ENCODE measurements at places on chromosomes 1 and 21.
A peak's percentile ranks its signal among the peaks of the same experiment; 100 is the strongest.

DNA sequence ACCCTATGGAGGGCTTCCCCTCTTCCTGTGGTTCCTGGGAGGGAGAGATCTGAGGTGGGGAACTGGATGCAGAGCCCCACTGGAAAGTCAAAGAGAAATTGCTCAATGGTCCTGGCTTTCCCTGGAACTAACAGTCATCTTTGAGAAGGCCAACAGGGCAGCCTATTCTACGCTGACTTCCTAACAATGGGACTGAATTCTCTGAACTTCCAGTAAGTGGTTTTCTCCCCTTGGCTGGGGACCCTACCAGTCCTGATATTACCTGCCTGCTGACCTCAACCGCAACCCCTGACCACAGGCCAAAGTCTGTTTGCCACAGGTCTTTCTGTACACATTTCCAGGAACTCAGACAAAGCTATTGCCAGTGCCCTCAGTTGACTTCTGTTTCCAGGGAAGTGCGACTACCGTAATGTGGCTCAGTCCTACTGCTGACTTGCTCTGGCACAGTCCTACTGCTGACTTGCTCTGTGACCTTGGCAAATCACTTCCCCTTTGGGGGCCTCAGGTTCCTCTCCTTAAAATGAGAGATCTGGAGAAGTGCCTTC lies 55.3 kb downstream of the C8B start:
- DNase-seq = peak; percentile 25

- DNase-seq = peak; percentile 82
These were observed 5.5 kb downstream of the AZIN2 start for GRCh38 chr1:33086384-33086850.

GRCh38 chr1:152000964-152001630 lies 7.4 kb upstream of the S100A10 start:
- no peak for DNase-seq

DNA sequence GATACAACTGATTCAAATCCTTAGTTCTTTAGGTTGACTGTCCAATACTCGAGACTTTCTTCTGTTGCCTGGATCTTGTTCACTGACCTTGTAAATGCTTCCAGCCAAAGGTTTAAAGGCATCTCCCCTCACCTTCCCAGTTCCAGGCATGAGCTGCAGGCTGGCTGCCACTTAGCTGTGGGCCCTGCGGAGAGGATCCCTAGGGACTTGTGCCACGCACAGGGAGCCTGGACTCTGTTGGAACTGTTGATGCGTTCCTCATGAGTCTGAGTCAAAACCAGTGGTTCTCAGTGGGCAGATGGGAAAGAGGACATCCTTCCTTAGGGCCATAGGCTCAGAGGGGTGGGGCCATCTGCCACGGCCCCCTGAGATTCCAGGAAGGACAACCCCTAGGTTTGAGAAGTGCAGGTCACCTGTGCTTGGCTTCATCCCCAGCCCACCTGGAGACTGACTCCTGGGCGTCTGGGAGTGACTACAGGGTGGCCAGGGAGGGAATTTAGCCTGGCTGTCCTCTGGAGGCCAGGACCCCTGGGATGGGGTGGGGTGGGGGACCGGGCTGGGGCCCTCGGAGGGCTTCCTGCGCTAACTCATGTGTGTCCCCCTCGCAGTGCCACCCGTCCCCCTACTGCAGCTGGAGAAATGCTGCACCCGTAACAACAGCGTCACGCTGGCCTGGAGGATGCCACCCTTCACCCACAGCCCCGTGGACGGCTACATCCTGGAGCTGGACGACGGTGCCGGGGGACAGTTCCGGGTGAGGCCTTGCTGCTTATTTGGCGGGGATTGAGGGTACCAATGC lies 37.6 kb upstream of the GNPAT start:
- no peak for DNase-seq

DNA sequence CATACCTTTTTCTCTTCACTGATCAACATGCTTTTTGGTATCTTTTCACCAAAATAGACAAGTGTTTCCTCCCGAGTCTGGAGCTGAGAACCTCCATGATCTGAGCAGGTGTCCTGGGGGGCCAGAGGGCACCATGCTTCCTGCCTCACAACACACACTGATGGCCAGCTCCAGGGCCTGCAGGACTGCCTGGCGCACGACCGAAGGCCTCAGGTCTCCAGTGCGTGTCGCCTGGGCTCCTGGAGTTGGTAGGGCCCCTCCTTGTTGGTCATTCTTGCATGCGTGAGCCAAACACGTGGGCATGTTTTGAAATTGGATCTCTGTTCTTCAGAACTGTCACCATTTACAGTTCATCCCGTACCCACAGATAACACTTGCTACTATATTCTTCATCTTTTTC lies 64.4 kb downstream of the SLC37A1 start:
- DNase-seq = no peak

DNA sequence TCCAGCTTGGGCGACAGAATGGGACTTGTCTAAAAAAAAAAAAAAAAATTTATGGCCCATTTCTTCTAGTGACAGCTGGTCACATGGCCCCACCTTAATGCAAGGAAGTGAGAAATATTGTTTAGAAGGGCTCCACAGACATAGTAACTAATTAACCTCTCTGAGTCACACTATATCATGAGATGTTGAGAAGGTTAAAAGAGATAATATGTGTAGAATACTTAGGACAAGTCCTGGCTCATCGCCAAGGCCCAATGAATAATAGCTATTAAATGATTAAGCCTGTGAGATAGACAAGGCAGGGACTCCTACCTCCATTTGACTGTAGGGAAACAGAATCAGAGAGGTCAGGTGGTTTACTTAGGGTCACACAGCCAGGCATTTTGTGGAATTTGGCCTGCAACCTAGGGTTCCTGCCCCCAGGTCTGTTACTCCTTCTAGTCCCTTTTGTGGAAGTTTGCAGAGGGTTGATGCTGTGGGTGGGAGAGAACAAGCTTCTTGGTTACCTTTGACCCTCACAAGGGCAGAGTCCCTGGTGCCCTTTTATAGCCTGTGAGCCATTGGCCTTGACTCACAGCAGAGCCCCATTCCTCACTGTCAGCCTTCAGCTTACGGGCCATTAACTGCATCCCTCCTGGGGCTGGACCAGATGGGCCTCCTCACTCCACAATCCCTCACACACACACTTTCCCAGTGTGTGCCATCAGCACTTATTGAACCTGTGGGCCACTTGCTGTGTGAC lies 48.5 kb downstream of the OPRD1 start:
- no peak for DNase-seq

- no peak for DNase-seq
These were observed 12.7 kb downstream of the DHCR24 start for GRCh38 chr1:54874079-54874830.

DNA sequence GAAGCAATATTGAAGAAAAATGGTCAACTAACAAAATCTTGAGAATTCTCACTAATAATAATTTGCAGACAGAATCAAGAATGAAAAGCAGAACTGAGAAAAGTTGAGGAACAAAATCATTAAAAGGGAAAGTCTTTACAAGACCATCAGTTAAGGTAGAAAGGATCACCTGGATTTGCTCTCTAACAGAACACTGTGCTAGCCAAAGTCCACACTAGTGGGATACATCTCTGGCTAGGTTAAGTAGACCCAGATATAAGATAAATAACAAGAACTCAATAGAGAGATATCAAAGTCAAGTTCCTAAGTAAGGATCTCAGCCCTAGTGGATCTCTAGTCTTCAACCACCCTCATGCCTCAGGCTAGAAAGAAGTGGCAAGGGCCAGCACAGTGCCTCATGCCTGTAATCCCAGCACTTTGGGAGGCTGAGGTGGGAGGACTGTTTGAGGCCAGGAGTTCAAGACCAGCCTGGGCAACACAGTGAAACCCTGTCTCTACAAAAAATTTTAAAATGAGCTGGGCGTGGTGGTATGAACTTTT lies 19.6 kb downstream of the IPP start:
- no peak for DNase-seq

GRCh38 chr1:75616436-75617433 lies 5.8 kb upstream of the SLC44A5 start:
- peak; percentile 26 for DNase-seq

DNA sequence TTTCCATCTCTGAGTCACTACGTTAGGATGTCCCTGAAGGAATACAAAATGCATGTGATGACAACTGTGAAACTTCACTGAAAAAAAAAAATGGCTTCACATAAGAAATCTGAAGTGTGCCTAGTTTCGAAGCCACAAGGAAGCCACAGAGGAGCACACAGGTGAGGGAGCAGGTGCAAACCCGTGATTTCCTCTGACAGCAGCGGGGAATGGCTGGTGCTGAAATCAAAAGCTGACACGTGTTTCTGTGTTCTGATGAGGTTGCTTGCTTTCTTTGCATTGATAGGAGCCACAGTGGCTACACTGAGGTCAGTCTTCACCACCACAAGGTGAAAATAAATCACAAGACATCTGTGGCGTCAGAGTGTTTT lies 105.7 kb upstream of the TLR5 start:
- DNase-seq = no peak

GRCh38 chr1:210525716-210526454 lies 197.2 kb downstream of the HHAT start:
- no peak for DNase-seq

GRCh38 chr1:80918380-80918779 lies 882.4 kb upstream of the ADGRL2 start:
- no peak for DNase-seq

GRCh38 chr1:180973369-180973768 lies 49.3 kb downstream of the STX6 start:
- no peak for DNase-seq

DNA sequence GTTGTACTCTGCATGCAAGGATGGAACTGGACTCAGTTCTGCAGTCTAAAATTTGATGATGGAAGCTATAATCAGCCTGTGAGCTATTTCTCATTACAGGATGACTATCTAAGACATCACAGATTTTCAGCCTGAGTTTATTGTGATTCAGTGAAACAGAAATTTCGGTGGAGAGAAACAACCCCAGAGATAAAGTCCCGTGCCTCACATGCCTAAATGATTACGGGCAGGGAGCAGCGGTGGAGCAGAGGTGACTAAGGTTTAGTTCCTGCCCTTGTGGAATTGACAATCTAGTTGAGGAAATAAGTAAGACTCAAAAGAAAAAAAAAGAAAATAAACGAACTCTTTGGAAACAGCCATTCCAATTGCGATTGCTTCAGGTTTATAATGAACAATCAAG lies 96.9 kb downstream of the GRIK3 start:
- no peak for DNase-seq

- no peak for DNase-seq
These were observed 14.0 kb upstream of the EPHB2 start for GRCh38 chr1:22696610-22697009.

DNA sequence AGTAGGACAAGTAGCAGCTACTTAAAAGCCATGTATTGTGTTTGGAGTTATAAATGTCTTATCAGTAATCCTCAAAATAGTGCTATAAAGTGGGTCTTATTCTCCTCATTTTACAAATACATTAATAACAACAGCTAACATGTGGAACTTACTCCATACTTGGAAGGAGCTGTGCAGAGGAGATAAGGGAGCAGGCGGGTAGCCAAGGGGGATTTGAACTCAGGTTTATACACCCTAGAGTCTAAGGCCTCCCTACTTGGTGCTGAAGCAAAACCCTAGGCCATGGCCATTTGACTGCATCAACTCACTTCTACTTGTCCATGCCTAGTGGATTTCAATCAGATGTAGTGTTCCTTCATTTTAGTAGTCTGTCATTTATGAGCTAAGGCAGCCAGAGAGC lies 72.1 kb downstream of the LMO4 start:
- DNase-seq = no peak

DNA sequence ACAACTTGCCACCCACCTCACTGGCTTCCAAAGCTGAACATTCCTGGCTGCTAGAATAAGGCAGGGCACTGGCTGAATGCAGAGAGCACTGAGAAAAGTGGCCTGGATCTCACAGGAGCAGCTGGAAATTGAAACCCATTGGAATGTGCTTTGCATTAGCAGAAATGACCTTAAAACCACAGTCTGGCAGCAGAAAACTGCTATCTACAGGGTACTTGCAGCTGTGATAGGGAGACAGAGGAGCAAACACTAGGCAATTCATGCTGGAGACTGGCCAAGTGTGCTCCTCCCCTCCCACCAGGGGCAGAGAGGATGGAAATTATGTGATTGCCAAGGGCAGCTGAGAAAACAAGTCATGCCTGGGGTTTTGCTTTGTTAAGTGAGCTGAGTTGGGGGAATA lies 47.2 kb downstream of the HSD3B1 start:
- peak; percentile 42 for DNase-seq

DNA sequence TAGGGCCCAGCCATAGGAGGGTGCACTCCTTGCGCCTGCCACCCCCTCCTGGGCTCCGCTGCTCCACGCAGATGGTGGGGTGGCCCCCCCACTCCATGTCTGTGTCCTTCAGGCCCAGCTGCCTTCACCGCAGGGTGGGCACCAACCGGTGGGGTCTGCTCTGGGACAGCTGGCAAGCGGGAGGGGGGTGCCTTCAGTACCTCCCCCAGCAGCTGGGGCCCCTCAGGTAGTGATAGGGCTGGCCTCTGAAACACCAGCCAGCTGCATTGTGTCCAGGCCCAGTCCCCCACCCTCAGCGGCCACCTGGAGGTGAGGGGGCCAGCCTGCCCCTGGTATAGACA lies 360 bp downstream of the GJC2 start:
- no peak for DNase-seq

GRCh38 chr1:89552471-89553081 lies 27.9 kb downstream of the LRRC8B start:
- no peak for DNase-seq

DNA sequence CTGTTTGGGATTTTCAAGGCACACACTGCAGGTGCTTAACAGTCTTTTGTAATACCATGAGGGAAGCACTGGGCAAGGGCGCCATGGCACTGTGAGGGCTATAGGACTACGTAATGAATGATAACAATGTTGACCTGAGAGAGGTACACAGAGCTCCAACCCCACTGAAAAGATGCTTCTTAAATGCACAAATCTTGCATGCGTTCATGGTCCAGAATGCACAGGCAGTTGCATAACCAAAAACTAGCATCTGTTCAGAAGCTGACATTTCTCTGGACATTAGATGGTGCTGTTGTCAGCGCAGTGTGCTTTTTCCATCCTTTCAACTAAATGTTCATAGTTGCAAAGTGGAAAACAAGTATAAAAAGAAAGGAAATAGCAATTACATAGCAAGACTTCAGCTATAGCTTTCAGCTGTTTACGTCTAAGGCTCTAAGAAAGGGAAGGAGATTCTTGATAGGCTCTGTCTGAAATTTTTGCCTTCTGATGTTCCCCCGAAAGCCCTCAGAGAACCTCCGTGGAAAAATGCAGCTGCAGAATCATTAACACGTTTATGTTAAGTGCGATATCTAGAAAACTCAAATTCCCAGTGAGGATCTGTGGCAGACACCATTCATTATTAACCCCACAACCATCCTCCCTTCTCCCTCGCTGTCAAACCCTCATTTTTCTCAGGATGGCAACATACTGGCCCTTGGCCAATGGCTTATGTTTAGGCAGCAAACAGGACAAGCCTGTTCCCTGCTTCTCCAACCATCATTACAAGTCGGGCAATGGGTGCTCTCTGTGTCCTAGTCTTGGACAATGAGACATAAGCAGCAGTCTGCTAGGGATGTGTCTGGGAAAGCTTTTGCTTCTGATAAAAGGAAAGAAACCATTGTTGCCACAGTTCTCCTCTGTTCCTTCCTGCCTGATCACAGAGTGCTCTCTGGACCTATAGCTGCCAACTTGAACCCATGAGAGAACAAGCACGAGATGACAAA lies 8.2 kb upstream of the TARBP1 start:
- no peak for DNase-seq
